ENCODE measurements at places on chromosomes 3 and 15. TPM values are rescaled to one million over a fixed set of nuclear protein-coding genes. Genes with fewer than 3 reads are reported as not detected.

Gene WDR49
- total RNA-seq: 0.43 TPM

Gene RGMA
- 6.2 TPM for total RNA-seq

Gene PPARG
- 4.4 TPM for total RNA-seq

- H3K4me1 ChIP-seq: peaks cover 12% of the 10 kb centered on the region
- H3K4me3 ChIP-seq: no peak overlapping the region
- peak overlapping the region; percentile 40 for H3K27ac ChIP-seq
- H3K27me3 ChIP-seq: peaks cover 4% of the 10 kb centered on the region
- no peaks in the 10 kb centered on the region for H3K36me3 ChIP-seq
Measured at GRCh38 chr3:138921316-138922292, 25.3 kb downstream of the FOXL2 start.

- no peaks in the 10 kb centered on the region for H3K36me3 ChIP-seq
- no peak overlapping the region for H3K4me3 ChIP-seq
- H3K27me3 ChIP-seq: no peaks in the 10 kb centered on the region
- peak; percentile 36 for DNase-seq
Measured at GRCh38 chr15:48856942-48857341, 21.0 kb upstream of the EID1 start.

GRCh38 chr3:116806351-116806750, 96.8 kb downstream of the TUSC7 start:
- H3K27ac ChIP-seq: no peak overlapping the region
- no peaks in the 10 kb centered on the region for H3K36me3 ChIP-seq
- no peaks in the 10 kb centered on the region for H3K27me3 ChIP-seq
- DNase-seq: no peak

GRCh38 chr3:152281133-152281713, 12.5 kb downstream of the MBNL1 start:
- DNase-seq: peak; percentile 59
- no peaks in the 10 kb centered on the region for H3K36me3 ChIP-seq
- peaks cover 10% of the 10 kb centered on the region for H3K4me1 ChIP-seq

- DNase-seq: no peak
- H3K27ac ChIP-seq: no peak overlapping the region
- no peaks in the 10 kb centered on the region for H3K27me3 ChIP-seq
- peaks cover 8% of the 10 kb centered on the region for H3K4me1 ChIP-seq
- no peaks in the 10 kb centered on the region for H3K36me3 ChIP-seq
Measured at GRCh38 chr3:61924090-61924735, 362.8 kb downstream of the PTPRG start.

Gene ASB14
- total RNA-seq: not detected

GRCh38 chr15:70323111-70323851, 225.6 kb upstream of the TLE3 start:
- no peaks in the 10 kb centered on the region for H3K27me3 ChIP-seq
- H3K4me3 ChIP-seq: no peak overlapping the region
- H3K36me3 ChIP-seq: no peaks in the 10 kb centered on the region
- H3K27ac ChIP-seq: no peak overlapping the region
- peak; percentile 63 for DNase-seq
- H3K4me1 ChIP-seq: peaks cover 25% of the 10 kb centered on the region

Gene TRAIP
- total RNA-seq: 3.4 TPM

Gene FRMD5
- 17.0 TPM for total RNA-seq

DNA sequence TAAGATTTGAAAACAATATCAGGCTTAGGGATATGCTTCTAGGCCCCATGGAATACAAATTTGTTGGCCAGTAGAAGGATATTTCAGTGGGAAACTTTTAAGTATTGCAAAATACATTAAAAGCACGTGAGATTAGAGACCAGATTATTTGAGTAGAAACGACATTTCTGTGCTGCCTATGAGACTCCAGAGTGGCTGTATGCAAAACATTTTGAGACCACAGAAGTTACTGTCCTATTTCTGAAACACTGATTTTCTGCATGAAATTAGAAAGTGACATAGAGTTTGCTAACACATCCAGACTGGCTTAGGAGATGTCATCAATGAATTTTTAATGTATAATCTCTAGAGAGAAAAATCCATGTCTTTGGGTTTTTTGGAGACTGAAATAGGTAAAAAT, 99.8 kb downstream of the KCNH8 start:
- H3K27me3 ChIP-seq: no peaks in the 10 kb centered on the region
- no peak overlapping the region for H3K4me3 ChIP-seq
- no peak for DNase-seq
- H3K27ac ChIP-seq: no peak overlapping the region
- H3K36me3 ChIP-seq: no peaks in the 10 kb centered on the region

Gene CX3CR1
- total RNA-seq: 0.32 TPM

DNA sequence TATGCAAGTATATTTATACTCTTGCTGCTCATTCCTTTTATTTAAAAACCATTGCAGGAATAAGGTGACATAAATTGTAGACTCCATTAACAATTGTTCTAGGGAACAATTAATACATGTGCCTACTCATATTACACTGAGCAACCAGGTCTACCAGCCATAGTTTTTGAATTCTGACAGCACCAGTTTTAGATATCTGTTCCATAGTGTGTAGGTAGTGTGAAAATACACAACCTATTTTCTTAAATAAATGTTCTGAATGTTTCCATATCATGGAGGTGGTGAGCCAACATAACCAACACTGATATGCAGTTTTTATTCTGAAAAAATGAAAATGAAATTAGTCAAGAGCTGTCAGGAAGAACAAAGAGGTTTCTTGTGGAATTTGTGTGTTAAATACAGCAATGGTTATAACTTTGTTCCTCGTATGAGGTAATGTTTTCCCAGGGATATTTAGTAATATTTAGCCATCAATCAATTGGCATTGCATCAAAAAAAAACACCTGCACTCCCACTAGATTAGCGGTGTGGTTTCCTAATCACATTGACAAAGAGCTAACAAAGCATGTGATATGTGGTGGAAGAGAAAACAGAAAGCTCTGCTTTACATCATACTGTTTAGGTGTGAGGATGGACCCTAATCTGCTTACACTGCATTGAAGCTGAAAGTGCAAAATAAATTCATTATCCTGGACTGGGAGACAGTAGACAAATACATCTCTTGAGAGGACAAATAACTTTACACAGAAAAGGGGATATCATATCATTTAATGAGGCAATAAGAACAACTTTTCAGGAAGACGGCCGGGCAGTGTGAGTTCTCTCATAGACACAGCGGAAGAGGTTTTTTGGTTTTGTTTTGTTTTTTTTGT, 369.5 kb upstream of the THBS1 start:
- no peak for DNase-seq
- H3K27me3 ChIP-seq: no peaks in the 10 kb centered on the region
- H3K36me3 ChIP-seq: no peaks in the 10 kb centered on the region
- H3K4me3 ChIP-seq: no peak overlapping the region
- no peak overlapping the region for H3K27ac ChIP-seq
- H3K4me1 ChIP-seq: peaks cover 11% of the 10 kb centered on the region

Gene CSTA
- total RNA-seq: 0.55 TPM

GRCh38 chr3:36871379-36872126, 73.3 kb downstream of the TRANK1 start:
- no peaks in the 10 kb centered on the region for H3K27me3 ChIP-seq
- no peak overlapping the region for H3K4me3 ChIP-seq
- H3K36me3 ChIP-seq: no peaks in the 10 kb centered on the region
- H3K4me1 ChIP-seq: no peaks in the 10 kb centered on the region
- DNase-seq: no peak
- H3K27ac ChIP-seq: no peak overlapping the region

DNA sequence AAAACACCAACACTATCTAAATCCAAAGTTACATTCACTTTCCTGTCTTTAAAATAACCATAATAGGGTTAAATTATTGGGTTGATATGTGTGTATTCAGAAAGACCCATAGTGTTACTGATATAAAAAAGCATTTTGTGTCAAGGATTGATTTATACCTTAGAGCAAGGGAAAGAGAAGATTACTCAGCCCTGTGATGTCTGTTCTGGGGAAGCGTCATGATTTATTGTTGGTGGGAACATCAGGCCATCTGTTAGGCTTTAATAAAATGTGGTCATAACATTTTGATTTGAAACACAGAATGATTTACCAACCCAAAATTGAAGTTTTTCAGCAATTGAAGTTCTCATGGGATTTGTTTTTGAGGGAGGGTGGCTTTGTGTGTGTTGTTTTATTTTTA, 33.2 kb downstream of the SIDT1 start:
- no peaks in the 10 kb centered on the region for H3K36me3 ChIP-seq
- no peak overlapping the region for H3K4me3 ChIP-seq
- H3K27ac ChIP-seq: no peak overlapping the region

Gene NPAP1
- not detected for total RNA-seq

- H3K27me3 ChIP-seq: no peaks in the 10 kb centered on the region
- peak; percentile 95 for DNase-seq
- peaks cover 73% of the 10 kb centered on the region for H3K4me1 ChIP-seq
- peak overlapping the region; percentile 4 for H3K4me3 ChIP-seq
- H3K36me3 ChIP-seq: peaks cover 51% of the 10 kb centered on the region
- peak overlapping the region; percentile 83 for H3K27ac ChIP-seq
Measured at GRCh38 chr3:120425572-120426250, 25.1 kb downstream of the FSTL1 start.

DNA sequence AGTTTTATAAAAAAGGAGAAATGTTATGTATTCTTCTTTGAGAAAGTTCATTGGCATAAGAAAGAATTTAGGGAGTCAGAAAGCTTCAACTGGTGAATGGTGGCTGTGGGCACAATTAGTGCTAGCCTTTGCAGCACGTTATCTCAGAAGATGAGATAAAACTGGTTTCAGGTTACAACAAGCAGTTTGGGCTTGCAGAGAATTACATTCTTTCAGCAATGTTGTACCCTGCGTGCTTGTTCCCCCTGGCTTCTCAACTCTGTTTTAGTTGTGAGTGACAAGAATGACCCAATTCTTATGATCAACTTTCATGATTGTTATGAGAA, 31.6 kb upstream of the ACP3 start:
- no peak for DNase-seq
- H3K4me1 ChIP-seq: no peaks in the 10 kb centered on the region
- H3K27ac ChIP-seq: no peak overlapping the region
- H3K27me3 ChIP-seq: no peaks in the 10 kb centered on the region
- no peak overlapping the region for H3K4me3 ChIP-seq
- no peaks in the 10 kb centered on the region for H3K36me3 ChIP-seq

DNA sequence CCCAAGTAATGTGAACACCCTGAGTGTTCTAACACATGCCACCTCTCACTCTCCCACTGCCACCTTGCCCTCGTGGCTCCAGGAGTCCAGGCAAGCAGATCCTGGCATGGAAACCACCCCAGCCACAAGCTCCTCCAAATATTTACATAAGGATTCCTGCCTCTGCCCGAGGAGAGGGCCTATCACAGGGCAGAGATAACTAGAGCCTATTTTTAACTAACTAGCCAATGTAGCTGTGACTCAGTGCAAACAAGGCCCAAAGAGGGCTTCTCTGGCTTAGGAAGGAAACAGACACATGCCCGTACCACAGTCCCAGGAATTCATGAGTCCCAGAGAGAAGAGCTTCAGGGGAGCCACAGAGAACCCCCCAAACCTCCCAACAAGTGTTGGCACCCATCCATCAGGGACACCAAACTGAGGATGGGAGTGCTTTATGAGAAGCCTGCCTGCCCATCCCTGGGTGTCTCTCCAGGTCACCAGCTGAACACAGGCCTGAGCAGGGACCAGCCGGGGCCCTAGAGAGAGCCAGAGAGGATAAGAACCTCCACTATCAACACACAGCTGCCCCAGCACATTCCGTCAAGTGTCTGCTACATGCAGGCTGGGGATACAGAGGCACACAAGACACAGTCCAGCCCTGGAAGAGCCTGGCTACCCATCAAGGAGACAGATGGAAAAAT, 9.2 kb downstream of the FYCO1 start:
- peak; percentile 86 for DNase-seq
- peaks cover 3% of the 10 kb centered on the region for H3K36me3 ChIP-seq
- H3K4me3 ChIP-seq: no peak overlapping the region
- H3K27me3 ChIP-seq: no peaks in the 10 kb centered on the region

Gene IFT80
- 25.2 TPM for total RNA-seq

Gene THAP10
- total RNA-seq: 1.6 TPM

Gene CCR9
- not detected for total RNA-seq

- no peak for DNase-seq
- no peak overlapping the region for H3K27ac ChIP-seq
- no peaks in the 10 kb centered on the region for H3K4me1 ChIP-seq
- peaks cover 12% of the 10 kb centered on the region for H3K27me3 ChIP-seq
- no peak overlapping the region for H3K4me3 ChIP-seq
Measured at GRCh38 chr15:69748131-69748530, 295.5 kb downstream of the RPLP1 start.

Gene LRRC2
- 0.36 TPM for total RNA-seq

Gene ANP32A
- total RNA-seq: 121 TPM

DNA sequence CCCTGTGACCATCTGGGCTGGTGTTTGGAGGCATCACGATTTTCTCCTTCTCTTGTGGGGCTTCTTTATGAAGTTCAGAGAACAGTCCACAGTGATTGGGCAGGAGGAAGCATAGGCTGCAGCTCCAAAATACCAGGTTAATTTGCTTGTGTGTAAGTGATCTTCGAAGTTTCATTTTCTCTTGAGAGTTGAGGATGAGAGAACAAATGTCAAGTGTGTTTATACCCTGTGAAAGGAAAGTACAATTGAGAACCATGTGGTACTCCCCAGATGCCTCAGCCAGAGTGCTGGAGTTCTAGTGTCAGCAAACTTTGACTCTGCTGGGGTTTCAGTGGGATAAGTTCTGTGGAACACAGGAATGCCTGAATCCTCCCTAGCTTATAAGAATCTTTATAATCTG, 357.1 kb upstream of the CFAP20DC start:
- no peak overlapping the region for H3K4me3 ChIP-seq
- no peak for DNase-seq
- no peak overlapping the region for H3K27ac ChIP-seq
- no peaks in the 10 kb centered on the region for H3K4me1 ChIP-seq
- peaks cover 13% of the 10 kb centered on the region for H3K27me3 ChIP-seq

Gene ACOX2
- total RNA-seq: 2.2 TPM

DNA sequence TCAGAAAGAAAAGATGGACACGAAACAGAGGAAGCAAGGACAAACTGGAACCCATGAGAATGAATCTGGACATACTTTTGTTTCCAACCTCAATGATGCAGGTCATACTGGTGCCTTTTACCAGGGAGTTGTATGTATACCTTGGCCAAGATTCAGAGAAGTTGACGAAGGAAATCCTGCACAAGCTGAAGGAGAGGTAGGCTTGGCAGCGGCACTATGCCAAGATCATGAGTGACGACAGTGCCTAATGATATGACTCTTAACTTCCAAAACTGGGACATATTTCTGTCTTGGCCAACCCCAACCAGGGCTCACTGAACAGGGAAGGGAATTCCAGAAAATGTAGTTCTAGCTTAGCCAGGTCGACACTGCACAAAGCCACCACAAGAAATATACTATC, 149.2 kb upstream of the SLCO3A1 start:
- no peaks in the 10 kb centered on the region for H3K27me3 ChIP-seq
- H3K4me3 ChIP-seq: no peak overlapping the region
- no peaks in the 10 kb centered on the region for H3K36me3 ChIP-seq
- H3K27ac ChIP-seq: no peak overlapping the region
- H3K4me1 ChIP-seq: no peaks in the 10 kb centered on the region
- DNase-seq: no peak

Gene ROPN1
- not detected for total RNA-seq

Gene CCR1
- 0.41 TPM for total RNA-seq

- H3K4me1 ChIP-seq: peaks cover 22% of the 10 kb centered on the region
- DNase-seq: peak; percentile 45
- no peaks in the 10 kb centered on the region for H3K36me3 ChIP-seq
- H3K27ac ChIP-seq: no peak overlapping the region
Measured at GRCh38 chr3:51675201-51675611, 4.2 kb downstream of the TEX264 start.

- no peaks in the 10 kb centered on the region for H3K27me3 ChIP-seq
- no peak overlapping the region for H3K27ac ChIP-seq
Measured at GRCh38 chr3:176992978-176993377, 204.3 kb downstream of the TBL1XR1 start.

- H3K27me3 ChIP-seq: no peaks in the 10 kb centered on the region
- no peak for DNase-seq
- H3K4me3 ChIP-seq: no peak overlapping the region
- no peaks in the 10 kb centered on the region for H3K4me1 ChIP-seq
- no peak overlapping the region for H3K27ac ChIP-seq
Measured at GRCh38 chr3:1883534-1883933, 215.1 kb upstream of the CNTN4 start.

Measured in astrocyte (in vitro differentiated cells and primary cell).